ENCODE measurements at places on chromosomes 6 and 20. TPM values are rescaled to one million over a fixed set of nuclear protein-coding genes. Genes with fewer than 3 reads are reported as not detected.

CGAS gene
- 4.9 TPM for total RNA-seq

DNA sequence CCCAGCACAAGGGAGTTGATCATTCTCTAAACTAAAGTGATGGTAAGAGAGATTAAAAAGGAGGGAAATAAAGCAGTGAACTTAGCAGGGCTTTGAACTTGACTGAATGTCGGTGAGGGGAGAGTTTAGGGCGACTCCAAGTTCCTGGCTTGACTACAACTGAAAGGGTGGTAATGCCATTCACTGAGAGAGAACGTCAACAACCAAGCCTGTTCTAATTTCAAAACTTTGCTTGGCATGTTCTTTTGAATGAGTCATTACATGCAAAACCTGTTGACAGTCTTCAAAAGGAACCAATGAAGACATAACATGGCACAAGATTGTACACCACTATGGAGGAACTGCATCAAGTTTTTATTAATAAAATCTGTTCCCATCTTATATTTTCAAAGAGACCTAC, 10.3 kb upstream of the MYB start:
- no peak for DNase-seq

DNA sequence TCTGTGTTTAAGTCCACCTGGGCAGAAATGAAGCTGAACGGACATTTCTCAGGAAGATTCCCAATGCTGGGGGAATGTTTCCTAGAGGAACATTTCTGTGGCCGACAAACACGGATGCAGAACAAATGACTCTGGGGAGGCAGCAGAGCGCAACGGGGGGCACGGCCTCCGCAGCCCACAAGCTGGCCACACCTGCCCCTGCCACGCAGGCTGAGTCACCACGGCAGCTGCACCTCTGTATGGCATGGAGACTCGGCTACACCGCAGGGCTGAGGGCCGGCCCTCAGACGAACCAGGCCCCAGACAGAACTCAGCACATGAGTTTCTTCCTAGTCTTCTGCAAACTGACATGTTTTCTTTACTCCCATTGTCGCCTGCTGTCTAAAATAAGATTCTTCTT, 10.0 kb upstream of the PRR18 start:
- no peak for DNase-seq

DNA sequence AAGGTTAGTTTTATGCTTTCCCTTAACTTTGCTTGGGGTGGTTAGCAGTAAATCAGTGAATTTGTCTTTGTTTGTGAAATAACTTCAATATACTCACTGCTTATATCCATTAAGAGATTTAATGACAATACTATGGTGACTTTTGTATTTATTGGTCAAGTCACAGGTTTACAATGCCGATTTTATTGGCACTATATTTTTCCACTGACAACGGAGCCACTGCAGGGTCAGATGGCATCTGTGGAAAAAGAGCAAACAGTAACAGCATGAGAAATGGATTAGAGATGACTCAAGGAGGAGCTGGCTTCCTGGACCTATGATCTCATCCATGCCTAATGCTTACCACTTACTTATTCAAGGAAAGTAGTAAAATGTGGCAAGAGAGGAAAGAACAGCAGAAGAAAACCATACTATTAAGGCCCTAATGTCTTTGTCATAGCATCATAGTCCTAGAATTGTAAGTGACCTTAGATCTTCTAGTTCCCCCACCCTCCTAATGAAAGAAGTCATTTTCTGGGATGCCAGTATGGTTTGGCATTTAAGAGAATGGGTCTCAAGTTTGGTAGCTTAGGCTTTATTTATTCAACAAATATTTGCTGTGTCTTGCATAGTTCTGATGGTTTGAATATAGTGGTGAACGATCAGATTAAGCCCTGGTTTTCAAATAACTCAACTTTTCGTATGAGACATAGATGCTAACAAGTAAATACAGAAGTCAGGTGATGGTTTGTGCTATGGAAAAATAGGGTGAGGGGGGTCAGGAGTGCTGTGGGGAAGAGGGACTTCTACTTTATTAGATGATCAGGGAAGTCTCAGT, 18.5 kb downstream of the RNF144B start:
- no peak for DNase-seq

DNA sequence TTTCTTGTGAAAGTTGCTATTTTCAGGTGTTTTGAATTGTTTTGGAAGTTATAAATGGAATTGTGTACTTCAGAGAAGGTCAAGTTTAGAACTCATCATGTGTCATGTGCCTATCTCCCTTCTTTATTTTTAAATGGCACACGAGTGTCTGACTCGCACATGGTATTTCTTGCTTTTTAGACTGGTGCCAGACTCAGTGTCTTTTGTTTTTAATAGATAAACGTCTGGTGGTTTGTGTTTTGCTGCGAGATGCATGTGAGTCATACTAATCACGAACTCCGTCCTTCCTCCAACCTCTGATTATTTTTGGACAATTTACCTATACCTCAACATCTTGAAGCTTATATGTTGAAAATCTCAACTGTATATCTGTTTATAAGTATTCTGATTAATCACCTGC, 292.1 kb downstream of the CDKAL1 start:
- DNase-seq = no peak

Measured in skin of body (tissue), 3 donors.